ENCODE measurements at places on chromosomes 12 and 14.

DNA sequence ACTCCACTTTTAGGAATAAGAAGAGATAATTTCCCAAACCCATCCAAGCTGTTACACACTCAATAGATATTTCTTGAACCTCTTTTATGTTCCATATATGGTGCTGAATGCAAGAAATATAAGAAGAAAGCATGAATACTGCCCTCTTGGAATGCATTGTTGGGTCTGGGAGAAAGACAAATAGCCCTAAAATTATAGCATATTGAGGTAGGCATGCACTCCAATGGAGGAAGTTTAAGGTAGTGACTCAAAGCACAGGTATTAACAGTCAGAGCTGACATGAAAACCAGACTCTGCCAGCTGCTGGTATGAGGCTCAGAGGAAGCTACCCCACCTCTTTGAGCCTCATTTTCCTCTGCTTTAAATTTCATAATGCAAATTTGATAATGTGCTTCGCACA, 261.3 kb upstream of the NOS1 start:
- DNase-seq, result no peak

GRCh38 chr12:26046906-26047305, 77.9 kb downstream of the BHLHE41 start:
- no peak for DNase-seq

DNA sequence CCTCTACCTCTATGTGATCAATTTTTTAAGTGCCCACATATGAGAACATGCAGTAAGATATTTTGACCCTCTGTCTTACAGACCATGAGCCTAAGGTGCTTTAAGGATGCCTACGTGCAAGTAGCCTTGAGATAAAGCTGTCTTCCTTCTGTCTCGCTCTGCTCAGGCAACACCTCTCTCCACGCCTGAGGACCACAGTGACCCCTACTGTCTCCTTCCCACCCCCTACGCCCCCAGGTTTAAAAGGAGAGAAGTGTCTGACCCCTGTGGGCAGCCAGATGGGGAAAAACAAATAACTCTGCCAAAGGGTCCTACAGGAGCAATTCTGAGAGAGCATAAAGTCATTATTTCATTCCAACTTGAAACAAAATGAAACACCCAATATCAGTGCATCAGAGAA, 286.4 kb upstream of the TMEM132C start:
- no peak for DNase-seq

DNA sequence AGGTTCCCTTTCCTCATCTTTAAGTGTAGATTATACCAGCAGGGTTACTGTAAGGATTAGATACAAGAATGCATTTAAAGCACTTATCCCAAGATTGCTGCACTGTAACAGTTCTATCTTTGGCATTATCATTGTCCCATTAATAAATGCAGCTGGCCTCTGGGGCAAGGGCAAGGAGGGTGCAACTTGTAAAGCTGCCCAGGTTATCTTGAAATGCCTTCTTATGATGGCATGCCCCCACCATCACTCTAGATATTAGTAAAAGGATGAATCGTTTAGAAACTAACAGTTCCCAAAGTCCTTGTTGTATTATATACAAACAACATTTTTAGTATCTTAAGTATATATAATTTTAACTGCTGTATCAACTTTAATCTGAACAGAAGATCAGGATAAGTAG, 6.8 kb downstream of the LTA4H start:
- DNase-seq, result no peak

DNA sequence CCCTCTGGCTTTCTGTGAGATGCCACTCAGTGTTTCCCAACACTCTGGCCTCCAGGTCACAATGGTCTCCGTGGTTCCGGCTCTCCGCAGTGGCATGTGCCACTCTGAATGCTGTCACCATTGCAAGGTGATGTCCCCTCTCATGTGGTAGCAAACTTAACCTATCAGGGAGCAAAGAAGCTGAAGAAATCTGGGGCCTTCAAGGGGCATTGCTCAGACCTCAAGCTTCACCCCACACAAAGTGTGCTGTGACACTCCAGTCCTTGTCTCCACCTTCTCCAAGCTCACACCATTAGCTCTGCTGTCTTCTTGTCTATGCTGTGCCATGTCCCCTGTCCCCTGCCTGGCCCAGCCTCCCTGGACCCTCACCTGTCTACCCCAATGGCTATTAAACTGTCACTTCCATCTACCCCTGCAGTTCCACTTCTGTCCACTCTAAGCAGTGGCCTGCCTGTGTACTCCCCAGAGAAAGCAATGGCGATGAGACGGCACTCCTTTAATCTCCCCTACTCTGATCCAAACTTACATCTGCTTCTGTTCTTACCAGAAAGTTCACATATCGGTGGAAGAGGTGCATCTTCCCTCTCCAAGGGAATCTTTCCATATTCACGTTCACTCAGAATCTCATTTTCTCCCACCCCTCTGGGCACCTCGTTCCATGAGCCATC, 93.7 kb downstream of the DHRS2 start:
- no peak for DNase-seq

DNA sequence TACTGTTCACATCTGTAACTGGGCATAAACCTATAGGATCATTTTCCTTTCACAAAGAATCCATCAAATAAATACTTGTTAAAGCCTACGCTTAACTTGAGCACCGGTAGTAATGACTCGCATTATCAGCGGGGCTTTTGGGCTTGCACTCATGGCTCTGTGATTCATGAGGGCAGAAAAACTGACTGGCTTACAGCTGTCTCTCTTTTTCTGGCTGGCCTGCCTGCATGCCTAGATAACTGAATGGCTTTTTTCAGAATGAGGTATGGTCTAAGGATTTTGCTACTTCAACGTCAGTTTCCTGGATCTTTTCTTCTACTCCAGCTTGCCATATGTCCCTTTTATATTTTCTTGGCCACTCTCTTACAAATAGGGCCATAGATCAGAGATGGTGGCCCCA, 531.1 kb downstream of the NRXN3 start:
- DNase-seq, result no peak

DNA sequence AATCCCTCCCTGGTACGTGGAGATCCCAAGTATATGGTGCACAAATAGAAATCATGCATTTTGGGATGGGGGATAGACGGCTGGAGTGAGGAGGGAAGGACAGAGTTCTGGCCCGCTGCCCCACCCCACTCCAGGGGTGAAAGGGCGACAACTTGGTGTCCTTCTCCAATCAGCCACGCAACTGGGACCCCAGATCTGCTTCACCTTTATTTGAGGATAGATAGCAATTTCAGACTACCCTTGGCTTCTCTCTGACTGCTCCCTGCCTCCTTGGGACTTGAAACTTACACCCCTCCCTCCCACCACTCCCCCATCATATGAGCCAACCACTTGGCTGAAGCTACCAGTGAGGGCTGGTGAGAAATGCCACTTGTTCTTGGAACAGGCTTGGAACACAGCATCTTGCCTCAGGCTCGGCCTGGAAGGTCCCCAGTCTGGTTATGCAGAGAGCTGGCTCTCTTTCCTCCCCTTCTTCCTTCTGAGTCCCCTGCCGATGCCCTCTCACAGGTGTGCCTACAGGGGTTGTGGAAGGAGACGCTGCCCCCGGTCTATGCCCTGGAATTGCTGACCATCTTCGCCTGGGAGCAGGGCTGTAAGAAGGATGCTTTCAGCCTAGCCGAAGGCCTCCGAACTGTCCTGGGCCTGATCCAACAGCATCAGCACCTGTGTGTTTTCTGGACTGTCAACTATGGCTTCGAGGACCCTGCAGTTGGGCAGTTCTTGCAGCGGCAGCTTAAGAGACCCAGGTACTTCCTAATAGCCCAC, 8.1 kb downstream of the OAS3 start:
- no peak for DNase-seq

Data from left colon (tissue), 2 donors.